ENCODE measurements at places on chromosomes 12 and 14.

GRCh38 chr12:25494926-25495325 lies 58.2 kb downstream of the LMNTD1 start:
- DNase-seq = no peak

DNA sequence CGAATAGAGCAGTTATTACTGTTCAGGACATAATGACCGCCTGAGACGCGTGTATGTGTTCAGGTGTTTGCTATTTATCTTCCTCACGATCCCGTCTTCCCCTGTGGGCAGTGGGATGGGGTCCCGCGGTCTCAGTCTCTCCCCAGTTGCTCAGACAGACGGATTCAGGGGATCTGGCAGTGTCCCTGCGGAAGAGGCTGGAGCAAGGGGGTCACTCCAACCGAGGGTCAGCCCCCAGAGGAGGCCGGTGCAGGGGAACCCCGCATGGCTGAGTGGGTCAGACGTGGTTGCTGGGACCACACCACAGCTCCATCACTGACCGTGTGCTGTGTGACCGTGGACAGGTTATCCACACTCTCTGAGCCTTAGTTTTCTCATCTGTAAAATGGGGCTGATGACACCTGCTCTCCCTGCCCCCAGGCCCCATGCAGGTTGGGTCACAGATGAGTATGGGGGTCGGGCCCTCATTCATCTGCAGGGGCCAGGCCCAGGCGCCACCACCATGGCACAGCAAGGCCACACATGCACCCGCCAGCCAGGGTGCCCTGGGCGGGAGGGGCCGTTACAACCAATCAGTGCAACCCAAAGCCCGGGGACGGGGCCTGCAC lies 5.2 kb downstream of the MMP17 start:
- DNase-seq = no peak

GRCh38 chr14:68507544-68508081 lies 285.3 kb downstream of the ZFP36L1 start:
- DNase-seq = no peak

DNA sequence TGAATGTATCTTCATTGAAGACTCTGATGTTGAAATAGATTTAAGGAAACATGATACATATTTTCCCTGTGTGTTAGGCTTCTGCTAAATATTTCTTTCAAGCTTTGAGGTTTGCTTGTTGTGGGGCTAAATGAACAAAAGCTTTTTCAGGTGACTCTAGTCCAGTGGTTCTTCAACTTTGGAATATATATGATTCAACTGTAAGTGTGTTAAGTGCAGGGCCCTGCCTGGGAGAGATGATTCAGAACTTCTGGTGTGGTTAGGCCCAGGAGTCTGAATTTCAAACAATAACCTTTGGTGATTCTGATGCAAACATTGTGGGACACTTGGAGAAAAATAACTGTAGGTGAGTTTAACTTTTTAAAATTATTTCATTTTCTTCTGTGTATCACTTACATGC lies 93.0 kb downstream of the TRHDE start:
- DNase-seq = no peak

DNA sequence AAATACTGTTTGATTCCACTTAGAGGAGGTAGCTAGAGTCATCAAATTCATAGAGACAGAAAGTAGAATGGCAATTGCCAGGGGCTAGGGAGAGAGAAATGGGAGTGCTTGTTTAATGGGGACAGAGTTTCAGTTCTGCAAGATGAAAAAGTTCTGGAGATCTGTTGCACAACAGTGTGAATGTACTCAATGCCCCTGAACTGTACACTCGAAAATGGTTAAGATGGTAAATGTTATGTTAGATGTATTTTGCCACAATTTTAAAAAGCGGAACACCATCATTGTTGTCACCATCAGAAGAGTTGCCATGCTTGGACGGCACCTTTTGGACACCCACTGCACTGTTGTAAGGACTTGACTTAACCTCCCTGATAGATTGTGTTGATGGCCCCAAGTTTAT lies 106.9 kb downstream of the SCARB1 start:
- DNase-seq = no peak

DNA sequence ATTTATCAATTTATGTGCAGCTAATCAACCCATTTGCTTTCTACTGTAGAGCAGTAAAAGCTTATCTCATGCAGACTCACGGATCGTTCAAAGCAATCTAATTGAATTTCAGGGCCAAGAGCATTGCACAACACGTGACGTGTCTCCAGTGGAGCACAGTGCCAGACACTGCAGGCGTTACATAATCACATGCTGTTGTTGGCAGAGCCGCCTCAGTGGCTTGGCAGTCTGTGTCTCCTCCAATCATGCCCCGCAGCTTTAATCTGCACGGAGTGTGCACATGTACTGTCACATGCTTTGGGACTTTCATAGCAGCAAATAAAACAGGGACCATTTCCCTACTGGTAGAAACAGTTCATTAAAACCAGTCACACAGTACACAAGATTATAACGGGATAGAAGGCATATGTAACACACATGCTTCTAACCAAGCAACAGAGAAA lies 309.3 kb downstream of the ITPR2 start:
- no peak for DNase-seq

Measured in activated T-cell treated with anti-CD3 and anti-CD28 coated beads for 48 hours (primary cell).